Putamen (tissue), 1 donor: ENCODE measurements at places on chromosomes 11 and 22.
A peak's percentile ranks its signal among the peaks of the same experiment; 100 is the strongest.

GRCh38 chr11:15057329-15057728 lies 16.1 kb upstream of the CALCB start:
- no peak for DNase-seq

GRCh38 chr11:105312266-105312665 lies 172.7 kb upstream of the CARD18 start:
- DNase-seq = no peak

DNA sequence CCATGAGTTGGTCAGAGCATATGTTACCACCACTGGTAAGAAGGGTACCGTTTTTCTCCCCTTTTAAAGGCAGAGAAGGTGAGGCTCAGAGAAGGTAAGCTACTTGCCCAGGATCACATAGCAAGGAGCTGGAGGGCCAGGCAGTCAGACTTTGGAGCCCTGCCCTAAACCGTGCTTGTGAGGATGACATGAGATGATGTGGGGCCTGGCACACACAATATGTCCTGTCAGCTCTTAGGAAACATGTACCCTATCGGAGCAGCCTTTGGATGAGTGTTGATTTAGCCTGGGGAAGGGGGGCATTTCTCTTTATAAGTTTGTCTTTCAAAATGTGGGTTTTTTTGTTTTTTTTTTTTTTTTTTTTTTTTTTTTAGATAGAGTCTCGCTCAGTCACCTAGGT lies 100.5 kb upstream of the CRYBB3 start:
- no peak for DNase-seq

- no peak for DNase-seq
These were observed 98.7 kb downstream of the NAV2 start for GRCh38 chr11:19811380-19811779.

GRCh38 chr11:8263769-8264410 lies at the start of gene LMO1:
Gene LMO1 (minus strand): TSS chr11:8263878. CDS start chr11:8263362, 516 bp downstream.
- peak; percentile 75 for DNase-seq

DNA sequence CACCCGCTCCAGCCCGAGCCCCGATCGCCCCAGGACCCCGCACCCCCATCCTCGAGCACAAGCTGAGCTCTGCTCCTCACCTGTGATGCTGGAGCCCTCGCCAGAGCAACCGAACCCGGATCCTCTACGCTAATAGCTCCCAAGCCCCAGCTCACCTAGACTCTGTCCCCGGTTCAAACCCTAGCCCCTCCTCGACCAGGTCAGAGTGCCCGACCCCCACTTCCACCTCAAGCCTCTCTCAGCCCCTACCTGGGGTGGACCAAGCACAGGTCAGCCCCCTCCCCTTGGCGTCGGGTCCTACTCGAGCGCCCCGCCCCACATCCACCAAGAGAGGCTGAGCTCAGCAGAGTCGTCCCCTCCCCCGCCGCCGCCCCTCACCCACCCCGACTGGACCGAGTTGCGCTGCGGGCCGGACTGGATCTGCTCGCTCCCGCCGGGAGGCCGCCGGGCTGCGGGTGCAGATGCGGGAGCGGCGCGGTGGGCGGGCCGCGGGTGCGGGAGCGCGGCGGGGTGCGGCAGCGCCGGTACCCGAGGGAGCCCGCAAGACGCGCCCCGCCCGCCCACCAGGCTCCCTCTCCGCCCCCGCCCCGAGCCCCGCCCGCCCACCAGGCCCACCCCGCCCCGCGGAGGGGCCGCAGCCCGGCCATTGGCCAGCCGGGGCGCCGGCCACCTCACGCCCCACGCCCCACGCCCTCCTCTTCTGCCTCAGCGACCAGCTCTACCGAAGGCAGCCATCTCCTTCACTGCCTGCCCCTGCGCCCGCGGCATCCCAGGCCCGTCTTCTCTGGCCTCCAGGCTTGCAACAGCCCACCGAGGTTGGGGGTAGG lies 577 bp upstream of the DKK3 start:
- no peak for DNase-seq

- DNase-seq = no peak
These were observed 82.2 kb downstream of the FLI1 start for GRCh38 chr11:128776069-128776423.

GRCh38 chr11:117456027-117456720 lies 128.5 kb downstream of the CEP164 start:
- DNase-seq = no peak

DNA sequence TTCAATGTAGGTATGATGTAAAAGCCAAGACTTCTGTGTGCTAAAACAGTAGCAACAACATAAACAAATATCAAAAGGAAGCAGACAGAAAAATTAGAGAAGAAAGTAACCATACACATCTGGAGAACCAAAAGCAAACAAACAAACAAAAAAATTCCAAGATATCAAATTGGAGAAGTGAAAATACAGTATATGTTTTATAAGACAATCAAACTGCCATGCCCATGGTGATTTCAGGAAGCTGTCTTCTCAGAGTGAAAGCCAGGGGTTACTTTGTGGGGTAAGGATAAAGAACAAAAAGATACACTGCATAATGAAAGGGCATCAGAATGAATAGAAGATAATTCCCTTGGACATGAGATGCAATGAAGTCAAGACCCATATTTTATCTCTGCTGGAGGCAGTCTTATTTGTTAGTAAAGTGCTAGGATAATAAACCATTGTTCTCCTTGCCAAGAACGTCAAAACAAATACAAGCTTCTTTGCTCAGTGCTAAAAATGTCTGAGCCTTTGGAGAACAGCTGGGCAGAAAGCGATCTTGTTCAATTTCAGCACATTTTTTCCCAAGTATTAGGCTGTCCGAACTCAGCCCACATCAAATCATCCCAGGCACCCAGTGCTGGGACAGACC lies 38.1 kb upstream of the LDLRAD3 start:
- peak; percentile 90 for DNase-seq

DNA sequence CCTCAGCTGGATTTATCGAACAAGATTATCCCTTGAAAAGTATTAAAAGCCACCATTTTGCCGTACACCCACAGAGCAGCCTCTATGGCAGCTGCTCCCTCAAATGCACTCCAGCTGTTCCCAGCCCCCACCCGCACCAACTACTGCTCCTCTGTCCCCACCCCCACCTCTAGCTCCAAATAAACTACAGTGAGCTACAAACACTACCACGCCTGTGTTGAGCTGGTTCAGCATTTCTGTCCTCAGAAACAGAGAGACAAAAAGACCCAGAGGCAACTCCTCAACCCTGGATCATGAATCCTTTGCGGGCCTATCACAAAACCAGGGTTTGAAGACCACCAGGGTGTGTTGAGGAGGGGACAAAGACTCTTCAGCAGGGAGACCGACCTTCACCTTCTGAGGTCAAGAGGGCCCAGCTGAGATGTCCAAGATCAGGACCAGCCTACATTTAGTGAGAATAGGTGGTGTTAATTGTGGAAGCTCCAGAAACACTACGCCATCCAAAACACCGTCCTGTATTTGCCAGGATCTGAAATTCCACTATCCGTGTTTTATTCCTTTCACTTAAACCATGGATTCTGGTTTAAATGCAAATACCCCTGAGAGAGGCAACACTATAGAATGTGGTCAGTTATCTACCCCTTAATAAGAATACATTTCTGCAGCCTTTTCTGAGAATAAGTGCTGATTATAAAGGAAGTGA lies 195.9 kb downstream of the DSCAML1 start:
- peak; percentile 67 for DNase-seq

DNA sequence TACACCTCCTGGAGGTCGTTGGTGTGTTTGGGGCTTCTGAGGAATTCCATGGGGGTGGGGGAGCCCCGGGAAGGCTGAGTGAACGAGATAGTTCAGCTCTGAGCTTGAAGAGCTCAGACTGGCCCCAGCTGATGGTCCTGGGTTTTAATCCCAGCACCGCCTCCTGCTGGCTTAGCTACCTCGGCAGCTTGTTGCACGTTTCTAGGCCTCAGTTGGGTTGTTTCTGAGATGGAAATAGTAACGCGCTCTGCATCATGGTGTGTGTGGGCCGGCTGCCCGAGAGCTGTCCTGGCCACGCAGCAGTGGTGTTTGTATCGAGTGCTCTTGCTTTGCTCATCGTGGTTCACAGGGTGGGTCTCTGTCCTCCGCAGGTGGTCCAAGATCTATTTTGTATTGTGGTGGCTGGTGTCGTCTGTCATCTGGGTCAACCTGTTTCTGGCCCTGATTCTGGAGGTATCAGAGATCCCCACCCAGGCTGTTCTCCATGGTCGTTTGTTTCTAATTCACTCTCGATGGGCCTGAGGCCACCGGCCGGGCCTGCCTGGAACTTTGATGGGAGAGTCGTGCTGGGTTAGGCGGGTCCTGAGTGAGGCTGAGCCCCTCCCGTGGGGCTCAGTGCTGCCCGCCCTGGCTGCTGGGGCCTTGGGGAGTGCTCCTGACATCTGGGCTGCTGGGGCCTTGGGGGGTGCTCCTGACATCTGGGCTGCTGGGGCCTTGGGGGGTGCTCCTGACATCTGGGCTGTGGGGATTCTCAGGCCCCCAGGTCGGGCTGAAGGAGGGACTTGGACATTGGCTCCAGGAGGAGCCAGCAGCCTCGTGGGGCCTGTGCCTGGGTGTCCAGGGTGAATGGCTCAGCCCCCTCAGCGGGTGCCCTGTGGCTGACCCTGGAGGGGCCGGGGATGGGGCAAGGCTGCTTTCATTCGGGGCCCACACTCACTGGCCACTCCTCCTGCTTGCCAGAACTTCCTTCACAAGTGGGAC lies 37.7 kb downstream of the TPCN2 start:
- DNase-seq = no peak

- no peak for DNase-seq
These were observed 63.6 kb downstream of the MTNR1B start for GRCh38 chr11:93033093-93033492.

DNA sequence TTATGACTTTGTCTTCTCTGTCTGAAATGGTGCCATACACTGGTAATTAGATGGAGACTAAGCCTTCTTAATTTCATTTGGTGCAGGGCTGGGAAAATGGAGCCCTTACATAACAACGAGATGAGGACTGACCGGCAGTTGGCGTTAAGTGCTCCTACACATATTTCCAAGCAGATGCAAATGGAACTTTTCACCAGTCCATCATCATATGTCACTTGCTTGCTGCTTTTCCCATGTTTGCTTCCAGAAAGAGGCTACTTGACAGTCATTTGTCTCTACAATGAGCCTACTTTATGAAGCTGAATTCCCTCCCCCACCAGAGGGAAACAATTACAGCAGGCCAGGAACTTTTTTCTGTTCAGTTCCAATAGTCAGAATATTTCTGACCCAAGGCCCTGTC lies 32.6 kb downstream of the SVIP start:
- DNase-seq = peak; percentile 42

- DNase-seq = peak; percentile 31
These were observed at the start of gene KCNC1 for GRCh38 chr11:17734418-17734911. Gene KCNC1 (plus strand): TSS chr11:17734781. CDS start chr11:17736003, 1,222 bp downstream.

- no peak for DNase-seq
These were observed 26.6 kb upstream of the SCN3B start for GRCh38 chr11:123681030-123681429.

GRCh38 chr11:108654994-108655631 lies 9.8 kb upstream of the DDX10 start:
- no peak for DNase-seq

- no peak for DNase-seq
These were observed 11.6 kb downstream of the RIBC2 start for GRCh38 chr22:45425101-45425500.

DNA sequence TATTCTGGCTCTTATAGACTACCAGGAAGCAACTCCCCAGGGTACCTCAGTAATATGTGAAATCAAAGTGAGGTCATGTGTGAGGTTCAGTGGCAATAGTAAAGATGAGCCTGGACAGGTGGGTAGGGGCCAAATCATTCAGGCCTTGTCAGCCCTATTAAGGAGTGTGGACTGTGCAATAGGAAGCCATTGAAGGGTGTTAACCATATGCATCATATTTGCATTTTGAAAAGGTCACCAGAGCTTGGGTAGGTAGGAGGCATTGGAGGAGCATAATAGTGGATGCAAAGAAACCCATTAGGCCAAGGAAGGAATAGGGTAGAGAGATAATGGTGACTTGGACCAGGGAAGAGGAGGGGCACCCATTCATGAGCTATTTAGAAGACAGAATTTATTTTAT lies 8.4 kb upstream of the MRPL11 start:
- no peak for DNase-seq

- DNase-seq = no peak
These were observed 15.8 kb downstream of the CD82 start for GRCh38 chr11:44581246-44581645.

- DNase-seq = no peak
These were observed 78.6 kb downstream of the PARVA start for GRCh38 chr11:12455938-12456337.

GRCh38 chr11:206526-207207 lies 532 bp downstream of the BET1L start:
- DNase-seq = no peak

GRCh38 chr11:43632181-43632580 lies 48.4 kb upstream of the HSD17B12 start:
- no peak for DNase-seq

GRCh38 chr11:8714622-8715225 lies 32.1 kb downstream of the RPL27A start:
- DNase-seq = no peak

DNA sequence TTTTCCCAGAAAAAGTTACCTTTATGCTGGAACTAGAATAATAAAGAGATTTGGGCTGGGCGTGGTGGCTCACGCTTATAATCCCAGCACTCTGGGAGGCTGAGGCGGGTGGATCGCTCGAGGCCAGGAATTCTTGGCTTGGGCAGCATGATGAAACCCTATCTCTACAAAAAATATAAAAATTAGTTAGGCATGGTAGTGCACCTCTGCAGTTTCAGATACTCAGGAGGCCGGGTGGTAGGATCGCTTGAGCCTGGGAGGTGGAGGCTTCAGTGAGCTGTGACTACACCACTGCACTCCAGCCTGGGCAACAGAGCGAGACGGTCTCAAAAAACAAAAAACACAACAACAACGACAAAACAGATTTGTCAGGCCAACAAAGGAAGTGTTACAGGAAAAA lies 119.3 kb upstream of the OR9Q1 start:
- no peak for DNase-seq

DNA sequence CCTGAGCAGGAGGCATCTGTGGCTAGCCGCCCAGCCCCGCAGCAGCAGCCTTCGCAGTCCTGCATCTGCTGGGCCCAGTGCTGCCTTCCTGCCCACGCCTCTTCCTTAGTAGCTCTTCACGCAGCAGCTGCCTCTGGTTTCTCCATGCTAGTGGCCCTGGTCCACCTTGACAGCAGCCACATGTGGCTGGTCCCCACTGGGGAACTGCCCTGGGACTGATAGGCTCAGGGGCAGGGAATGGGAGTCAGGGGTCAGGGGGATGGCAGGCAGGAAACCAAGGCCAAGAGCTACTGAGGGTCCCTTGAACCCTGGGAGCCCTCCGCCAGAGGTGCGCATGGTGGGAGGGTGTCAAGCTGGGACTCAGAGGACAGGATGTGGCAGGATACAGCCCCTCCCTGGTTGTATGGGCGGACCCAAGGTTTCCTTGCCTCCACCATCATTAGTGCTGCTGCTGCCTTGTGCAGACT lies 99.4 kb upstream of the PITPNB start:
- no peak for DNase-seq

DNA sequence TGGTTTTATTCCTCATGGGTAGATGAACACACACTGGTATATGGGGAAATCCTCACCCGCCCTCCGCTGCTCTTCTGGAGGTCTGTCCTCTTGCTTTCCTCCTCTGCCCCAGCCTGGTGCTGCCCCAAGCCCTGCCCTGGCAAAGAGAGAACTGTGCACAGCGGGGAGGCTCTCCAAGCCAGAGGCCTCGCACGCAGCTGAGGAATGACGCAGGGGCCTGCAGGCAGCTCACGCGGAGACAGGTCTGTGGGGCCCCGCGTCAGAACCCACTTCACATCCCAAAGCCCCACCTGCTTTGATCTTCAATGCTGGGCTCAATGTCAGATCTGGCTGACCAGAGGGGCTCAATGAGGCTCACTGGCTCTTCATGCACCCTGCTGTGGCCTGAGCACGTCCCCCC lies 10.0 kb downstream of the GATD1 start:
- DNase-seq = no peak

GRCh38 chr11:22879630-22880029 lies 19.4 kb upstream of the CCDC179 start:
- DNase-seq = no peak

GRCh38 chr11:59710136-59710847 lies 3.4 kb downstream of the OR10V1 start:
- DNase-seq = no peak
